Stimulated activated CD4-positive, alpha-beta T cell treated with anti-CD3 and anti-CD28 coated beads, Interleukin-15, amount 100 ng/mL, for 24 hours (primary cell): ENCODE measurements at places on chromosomes 11 and 22.

GRCh38 chr22:35098921-35099320, 33.0 kb downstream of the ISX start:
- no peak for DNase-seq

DNA sequence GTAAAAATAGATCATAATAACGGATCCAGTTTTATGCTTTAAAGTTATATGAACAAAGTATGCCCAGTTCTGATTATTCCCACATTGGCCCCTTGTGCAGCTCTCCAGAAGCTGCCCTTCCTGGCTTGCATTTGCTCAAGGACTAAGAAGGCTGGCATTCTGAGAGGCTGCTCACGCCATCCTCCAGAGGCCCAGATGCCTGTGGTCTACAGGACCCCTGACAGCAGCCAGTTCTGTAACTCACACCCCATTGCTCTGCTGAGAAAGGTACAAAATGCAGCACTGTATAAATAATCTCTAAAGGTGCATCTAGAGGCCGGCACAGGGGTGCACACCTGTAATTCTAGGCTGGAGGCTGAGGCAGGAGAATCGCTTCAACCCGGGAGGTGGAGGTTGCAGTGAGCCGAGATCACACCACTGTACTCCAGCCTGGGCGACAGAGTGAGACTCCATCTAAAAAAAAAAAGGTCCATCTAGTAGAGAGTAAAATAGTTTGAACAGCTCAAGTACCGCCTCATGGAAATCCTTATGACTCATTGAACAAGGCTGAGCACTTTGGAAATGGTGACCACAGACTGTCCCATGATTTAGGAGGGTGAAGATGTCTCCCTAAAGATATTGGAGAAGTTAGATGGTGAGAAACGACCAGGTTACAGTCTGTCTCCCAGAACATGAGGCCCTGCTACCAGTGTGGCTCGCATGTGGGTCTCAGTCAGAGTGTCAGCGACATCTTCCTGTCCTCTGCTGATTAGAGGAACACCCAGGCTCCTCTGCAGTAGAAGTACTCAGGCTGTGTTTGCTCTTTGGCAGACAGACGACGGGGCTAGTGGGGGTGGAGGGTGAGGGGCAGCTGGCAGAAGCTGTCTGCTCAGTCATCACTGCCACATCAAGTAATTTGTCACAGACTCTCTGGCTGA, 56.3 kb downstream of the KREMEN1 start:
- no peak for DNase-seq

GRCh38 chr11:102456381-102456780, 3.8 kb upstream of the TMEM123 start:
- no peak for DNase-seq

DNA sequence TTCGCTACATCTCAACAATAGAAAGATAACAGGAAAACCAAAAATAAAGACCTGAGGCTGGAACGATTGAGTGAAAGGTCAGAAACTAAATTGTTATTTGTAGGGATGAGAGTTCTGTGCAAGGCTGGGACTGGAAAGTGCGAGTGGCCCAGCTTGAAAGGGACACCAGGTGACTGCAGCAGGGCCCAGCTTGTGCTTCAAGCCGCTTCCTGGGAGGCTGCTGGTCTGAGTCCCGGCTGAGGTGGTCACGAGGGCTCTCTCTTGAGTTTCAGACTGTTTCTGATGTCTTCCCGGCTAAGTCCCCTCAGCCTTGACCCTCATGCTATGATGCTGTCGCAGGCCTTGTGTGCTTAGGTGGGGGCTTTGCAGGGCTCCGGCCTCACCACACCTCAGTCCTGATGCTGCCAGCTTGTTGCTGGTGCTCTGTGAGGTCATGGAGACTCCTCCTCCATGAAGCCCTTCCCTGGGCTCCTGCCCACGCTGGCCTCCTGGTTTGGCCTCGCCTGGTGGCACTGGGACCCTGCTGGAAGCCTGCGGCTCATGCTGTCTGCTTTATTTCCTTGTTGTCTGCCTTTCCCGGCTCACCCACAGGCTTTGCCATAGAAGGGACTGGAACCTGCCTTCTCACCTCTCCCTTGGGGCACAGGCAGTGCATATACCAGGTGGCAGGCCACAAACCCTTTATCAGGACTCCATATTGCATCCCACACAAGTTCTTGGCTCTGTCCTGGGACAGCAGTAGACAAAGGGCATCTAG, 4.0 kb downstream of the BANF1 start:
- no peak for DNase-seq

DNA sequence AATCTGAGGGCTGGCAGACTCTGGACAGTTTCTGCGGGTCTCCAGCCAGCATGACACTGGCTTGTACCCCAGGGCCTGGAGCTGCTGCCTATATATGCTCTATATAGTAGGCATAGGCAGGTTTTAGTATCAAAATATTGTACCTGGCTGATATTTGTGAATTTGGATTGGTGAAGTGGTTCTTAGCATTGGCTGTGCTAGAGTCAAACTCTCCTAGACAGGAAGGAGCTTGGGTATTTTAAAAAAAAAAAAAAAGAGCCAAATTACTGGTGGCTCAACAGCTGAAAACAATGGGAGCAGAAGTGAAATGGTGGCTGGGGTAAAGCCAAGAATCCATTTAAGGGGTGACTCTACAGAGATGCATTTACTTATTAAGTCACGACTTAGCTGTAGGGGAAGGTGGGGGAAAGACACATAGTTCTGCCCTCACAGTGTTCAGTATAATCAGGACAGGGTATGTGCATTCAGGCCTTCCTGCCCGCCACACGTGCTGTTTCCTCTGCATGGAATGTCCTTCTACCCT, 11.0 kb upstream of the MTFP1 start:
- no peak for DNase-seq

DNA sequence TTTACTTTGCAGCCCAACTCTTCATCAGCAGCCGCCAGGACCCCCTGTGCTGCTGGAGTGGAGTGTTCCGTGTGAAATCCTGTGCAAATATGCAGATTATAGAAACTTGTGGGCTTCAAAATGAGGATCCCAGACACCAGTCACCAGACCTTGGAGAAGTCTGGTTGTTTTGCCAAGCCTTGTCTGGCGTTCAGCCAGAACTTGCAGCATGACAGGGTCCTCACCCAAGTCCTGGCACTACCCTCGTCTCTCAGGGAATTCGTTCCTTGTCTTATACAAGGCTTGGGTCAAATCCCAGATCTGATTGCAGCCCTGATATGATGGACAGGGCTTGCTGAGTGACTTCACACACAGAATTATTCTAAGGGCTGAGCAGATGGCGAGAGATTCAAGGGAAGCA, 18.9 kb downstream of the SHISAL1 start:
- DNase-seq = no peak

DNA sequence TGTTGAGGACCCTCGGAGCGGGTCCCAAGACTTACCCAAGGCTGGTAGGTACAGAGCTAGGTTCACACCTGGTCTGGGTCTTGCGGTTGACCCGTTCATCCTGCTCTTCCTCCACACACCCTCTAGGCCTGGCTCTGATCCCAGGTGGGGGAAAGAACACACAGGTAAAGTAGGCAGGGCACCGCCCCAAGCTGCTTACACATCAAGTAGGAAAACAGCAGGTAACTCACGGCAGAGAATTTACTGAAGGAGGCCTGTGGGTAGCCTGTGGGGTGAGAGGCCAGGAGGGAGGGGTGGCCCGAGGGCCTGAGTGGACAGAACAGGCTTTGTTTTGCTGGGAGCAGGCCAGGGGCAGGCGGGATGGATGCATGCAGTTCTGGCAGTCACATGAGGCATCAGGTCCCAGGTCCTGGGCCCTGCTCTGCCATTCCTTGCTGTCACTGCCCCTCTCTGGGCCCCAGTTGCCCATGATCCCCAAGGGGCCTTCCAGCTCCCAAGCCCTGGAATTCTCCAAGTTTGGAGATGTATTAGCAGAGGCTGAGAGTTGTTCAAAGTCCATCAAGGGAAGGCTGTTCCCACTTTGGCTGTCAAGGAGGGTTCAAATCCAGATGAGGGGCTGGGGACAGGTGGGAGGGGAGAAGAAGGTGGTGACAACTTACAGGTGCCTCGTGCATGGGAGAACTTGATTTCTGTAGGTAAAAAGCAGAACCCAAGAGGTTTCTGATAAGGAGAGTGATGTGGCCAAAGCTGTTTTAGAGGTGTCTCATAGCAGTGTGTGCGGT, 5.7 kb downstream of the TSKU start:
- DNase-seq = no peak
